ENCODE measurements at places on chromosomes 12 and 14.

DNA sequence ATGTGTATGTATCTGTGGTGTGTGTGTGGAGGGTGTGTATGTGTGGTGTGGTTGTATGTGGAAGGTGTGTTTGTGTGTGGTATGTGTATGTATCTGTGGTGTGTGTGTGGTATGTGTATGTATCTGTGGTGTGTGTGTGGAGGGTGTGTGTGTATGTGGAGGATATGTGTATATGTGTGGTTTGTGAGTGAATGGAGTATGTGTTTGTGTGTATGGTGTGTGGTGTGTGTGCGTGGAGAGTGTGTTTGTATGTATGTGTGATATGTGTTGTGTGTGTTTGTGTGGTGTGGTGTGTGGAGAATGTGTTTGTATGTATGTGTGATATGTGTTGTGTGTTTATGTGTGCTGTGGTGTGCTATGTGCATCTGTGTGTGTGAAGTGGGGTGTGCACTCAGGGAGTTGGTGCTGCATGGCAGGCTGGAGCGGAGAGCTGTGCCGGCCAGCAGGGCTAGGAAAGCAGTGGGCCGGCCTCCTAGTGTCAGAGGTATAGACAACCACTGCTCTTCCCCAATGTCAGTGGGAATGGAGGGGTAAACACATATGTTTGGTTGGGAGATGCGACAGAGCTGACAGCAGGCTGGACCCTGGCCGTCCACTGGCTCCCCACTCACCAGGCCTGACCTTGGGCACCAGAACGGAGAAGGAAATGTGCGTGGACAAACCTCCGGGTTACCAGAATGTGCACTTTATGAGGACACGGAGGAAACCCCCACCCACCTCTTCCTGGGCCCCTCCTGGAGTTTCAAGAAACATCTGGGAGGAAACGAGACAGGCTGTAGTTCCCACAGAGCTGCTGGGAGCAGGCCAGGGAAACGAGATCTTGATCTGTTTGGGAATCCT lies 60.7 kb downstream of the CLMN start:
- no peak for DNase-seq

DNA sequence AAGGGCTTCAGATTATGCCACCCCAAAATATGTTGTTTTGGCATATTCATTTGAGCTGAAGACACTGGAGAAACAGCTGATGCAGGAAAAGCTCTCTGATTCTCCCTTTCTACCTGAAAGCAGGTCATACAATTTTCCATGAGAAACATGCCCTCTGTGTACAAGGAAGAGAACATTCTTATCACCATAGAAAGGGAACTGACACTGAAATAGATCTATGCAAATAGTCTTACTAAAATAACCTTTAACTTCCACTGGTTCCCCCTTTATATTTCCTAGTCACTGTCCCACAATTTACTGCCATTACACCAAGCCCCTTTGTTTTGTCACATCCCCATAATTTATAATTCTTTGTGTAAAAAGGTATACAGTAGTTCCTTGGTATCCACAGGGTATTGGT lies 9.6 kb upstream of the PHC1 start:
- no peak for DNase-seq

GRCh38 chr14:105312973-105313372 lies 1.6 kb upstream of the PACS2 start:
- DNase-seq = no peak

GRCh38 chr14:96756745-96757144 lies 40.4 kb upstream of the VRK1 start:
- DNase-seq = no peak

DNA sequence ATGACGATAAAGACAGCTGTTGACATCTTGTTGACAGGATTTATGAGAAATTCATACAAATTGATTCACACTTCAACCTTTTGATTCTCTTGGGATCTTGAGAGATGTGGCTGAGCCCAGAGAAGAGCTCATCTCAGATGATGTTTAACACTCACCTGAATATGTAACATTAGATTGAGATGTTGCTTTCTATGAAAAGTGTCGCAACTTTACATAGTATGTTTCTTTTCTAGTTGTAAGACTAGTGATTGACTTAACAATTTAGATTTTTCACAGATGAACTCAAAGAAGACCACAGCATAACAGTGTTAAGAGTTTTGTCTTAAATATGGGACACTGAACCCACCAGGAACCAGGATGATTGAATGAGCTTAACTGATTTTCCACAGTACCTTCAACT lies 40.6 kb upstream of the P2RX7 start:
- DNase-seq = no peak

- no peak for DNase-seq
Measured at GRCh38 chr12:95107362-95107761, 33.9 kb upstream of the NR2C1 start.

- no peak for DNase-seq
Measured at GRCh38 chr14:51370758-51371386, 130.8 kb downstream of the TMX1 start.

- DNase-seq = no peak
Measured at GRCh38 chr12:76784600-76785051, 20.7 kb downstream of the ZDHHC17 start.

- no peak for DNase-seq
Measured at GRCh38 chr12:19236656-19237055, 107.1 kb downstream of the PLEKHA5 start.

- no peak for DNase-seq
Measured at GRCh38 chr14:22448905-22449599, 140.0 kb downstream of the DAD1 start.

DNA sequence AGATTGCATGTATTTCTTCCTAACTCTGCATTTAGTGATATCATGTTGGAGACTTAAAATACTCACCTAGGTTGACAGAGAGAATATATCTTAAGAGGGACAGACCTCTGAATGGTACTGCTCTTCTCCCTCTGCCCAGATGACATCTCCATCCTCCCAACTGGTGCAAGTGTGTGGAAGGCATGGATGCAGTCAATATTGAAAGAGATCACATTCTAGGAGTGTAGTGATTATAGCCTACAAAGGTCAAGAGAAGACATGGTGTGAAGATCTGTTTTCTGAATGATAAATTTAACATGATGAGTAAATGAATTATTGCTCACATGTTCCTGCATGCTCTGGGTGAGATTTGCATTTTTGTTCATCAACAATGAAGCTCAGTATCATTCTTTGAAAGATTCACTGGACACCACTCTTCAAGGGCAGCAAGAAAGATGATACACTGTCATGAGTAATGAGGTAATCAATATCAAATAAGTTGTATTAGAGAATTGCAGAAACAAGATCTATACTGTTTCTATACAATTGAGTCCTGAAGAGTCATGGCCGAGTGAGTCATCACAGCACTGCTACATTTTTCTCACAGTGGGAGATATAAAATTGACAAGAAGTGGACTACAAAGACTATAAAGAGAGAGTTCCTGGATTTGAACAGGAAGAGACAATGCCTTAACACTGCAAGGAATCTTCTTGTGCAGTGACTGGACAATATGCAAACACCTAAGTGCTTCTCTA lies 183.3 kb upstream of the KRR1 start:
- no peak for DNase-seq

DNA sequence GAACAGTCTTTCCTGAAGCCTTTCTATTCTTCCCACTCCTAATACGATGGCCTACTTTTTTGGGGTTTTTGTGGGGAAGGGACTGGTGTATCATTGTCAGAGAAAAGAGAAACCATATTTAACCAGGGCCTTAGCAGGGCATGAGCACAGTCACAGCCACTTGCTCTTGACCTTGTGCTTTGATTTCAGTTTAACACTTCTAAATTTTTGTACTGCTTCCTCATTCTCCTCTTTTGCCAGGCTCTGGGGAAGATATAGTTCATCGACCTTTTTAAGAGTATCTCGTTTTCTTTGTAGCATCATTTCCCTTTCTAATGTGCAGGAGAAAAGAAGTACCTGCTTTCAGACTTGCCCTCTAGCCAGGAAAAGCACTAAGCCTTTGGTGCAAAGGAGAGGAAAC lies 2.2 kb downstream of the ZBTB1 start:
- DNase-seq = no peak

DNA sequence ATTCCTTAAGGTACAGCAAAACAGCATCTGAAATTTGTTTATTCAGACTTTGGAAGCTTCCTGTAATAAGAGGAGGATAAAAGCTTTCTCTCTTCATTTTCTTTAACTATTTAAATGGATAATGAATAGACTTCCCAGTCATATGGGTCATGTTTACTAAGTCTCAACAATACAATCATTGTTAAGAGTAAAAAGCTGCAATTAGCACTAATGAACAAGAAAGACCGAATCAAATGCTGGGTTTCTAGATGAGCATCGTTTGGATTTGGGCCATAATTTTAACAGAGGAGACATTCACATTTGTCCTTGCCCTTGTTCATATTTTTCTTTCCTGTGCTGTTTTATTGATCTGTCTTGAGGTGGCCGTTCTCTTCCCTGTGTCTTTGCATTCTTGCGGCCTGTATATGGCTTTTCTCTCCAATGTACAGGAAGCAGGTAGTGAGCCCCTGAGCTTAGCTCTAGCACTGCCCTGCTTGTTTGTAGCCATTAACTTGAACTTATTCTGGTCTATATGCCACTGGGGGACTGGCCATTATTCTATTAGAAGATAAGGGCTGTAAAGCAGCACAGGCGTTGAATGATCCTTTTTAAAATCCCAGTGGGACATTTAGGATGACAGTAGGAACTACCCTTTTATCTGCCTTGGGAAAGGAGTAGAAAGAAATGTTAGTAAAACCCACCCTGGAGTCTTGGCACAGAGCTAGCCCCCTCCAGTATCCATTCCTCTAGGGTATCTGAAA lies 34.6 kb downstream of the ABHD12B start:
- DNase-seq = no peak

Measured in stimulated activated CD4-positive, alpha-beta T cell treated with anti-CD3 and anti-CD28 coated beads, Interleukin-15, amount 100 ng/mL, for 1 hour (primary cell).